T-helper 2 cell treated with Interferon-gamma antibody and Interleukin-4, amounts not matched to agents 5 μg/mL and 100 μg/mL, for 36 hours (primary cell): ENCODE measurements at places on chromosomes 7 and 10.
A peak's percentile ranks its signal among the peaks of the same experiment; 100 is the strongest.

DNA sequence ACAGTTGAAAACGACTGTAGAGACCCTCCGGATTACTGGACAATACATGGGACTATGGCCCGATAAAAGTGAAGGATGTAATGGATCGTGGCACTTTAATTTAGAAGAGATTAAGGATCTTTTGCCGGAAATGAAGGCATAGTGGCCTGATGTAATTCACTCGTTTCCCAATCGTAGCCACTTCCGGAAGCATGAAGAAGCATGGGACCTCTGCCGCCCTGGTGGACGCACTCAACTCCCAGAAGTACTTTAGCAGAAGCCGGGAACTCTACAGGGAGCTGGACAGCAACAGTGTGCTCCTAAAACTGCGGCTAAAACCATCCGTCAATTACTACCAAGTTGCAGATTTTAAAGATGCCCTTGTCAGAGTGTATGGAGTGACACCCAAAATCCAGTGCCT lies 59.6 kb upstream of the NUPR2 start:
- DNase-seq = no peak

DNA sequence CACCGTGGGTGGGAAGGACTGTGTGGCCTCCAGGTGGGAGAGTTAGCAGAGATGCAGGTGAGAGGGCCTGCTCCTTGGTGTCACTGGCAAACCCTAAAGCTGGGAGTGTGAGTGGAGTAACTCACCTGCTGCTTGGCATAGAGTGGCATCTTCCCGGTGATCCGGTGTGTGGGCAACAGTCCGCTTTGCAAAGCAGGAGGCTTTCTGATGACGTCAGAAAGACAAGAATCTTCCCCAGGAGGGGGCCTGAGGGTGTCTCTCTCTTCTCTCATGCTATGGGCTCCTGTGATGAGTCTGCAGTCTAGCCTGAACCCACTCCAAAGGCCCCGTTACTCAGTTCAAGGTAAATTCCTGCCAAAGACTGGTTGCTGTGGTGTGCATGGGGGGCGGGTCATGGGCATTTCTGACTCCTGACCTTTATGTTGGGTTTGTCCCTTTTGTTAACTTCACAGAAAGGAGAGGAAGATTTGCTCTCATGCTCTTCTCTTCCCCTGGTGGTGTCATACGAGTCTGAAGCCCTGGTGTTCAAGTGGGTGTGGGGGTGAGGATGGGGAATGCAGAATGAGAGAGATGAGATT lies 187.9 kb downstream of the GATA3 start:
- DNase-seq = peak; percentile 89

- no peak for DNase-seq
These were observed 886 bp downstream of the NSUN6 start for GRCh38 chr10:18650404-18650997.

DNA sequence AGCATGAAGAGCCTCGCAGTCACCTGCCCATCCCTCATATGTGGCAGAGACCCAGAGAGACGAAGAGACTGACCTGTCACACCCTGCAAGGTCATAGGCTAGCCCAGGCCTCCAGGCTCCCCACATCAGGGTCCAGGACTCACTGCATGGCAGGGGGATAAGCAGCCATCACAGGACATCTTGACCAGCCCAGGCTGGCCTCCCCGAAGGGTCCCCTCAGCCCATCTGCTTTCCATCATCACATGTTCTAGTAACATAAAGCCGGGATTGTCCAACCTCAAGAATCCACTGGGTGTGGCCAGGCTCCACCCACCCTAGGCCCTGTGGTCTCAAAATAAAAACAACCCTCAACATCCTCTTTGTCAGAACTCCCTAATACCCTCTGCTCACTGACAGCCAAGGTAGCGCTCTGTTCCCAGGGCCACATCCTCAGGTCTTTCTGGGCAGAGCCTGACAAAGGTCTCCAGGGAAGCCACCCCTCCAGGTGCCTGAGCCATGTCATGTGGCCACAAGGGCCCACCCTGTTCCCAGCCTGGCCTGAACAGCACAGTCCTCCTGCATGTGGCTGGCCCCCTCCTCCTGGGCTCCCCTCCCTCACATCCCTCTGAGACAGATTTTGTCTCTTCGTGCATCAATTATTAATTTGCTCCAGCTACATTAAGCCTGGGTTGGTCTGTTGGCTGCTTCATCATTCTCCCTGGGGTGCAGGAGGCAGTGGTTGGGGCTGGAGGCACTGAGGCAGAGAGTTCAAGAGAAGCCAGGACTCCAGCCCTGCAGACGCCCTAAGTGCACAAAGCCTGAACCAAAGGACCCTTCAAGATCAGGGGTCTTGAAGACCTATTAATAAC lies 131.8 kb upstream of the UNC5B start:
- no peak for DNase-seq

DNA sequence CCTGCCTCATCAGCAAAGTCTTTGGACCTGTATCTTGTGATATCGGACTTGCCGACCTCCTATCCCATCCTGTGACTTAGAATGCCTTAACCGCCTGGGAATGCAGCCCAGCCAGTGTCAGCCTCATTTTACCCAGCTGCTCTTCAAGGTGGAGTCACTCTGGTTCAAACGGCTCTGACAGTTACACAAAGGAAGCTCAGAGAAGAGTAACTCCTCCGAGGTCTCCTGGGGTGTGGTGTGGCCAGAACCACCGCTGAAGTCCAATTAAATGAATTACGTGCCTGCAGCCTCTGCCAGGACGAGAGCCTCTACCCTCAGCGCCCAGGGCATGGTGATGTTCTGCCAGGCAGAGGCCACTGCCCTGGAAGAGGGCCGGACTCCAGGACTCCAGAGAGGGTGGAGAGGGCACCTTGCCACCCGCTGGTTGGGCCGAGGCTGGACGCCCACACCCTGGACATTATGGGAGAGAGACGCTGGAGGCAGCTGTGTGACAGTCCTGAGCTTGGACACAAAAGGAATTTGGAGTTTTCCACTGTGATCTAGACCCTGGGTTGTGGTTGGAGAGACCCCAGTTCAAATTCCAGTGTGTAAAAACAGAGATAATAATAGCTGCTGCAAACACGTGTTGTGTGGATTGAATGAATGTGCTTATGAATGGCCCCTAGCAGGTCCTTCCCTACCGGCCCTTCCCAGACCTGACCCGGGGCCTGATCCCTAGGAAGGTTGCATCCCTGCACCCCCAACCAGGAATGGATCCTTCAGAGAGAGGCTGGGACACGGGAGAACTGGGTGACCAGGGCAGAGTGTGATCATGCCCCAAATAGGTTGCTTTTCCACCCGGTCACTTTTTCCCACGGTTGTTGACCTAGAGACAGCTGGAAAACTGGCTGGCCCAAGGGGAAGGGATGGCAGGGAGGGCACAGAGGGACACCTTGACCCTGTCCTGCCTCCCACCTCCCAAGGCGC lies 37.8 kb upstream of the FZD9 start:
- DNase-seq = no peak

DNA sequence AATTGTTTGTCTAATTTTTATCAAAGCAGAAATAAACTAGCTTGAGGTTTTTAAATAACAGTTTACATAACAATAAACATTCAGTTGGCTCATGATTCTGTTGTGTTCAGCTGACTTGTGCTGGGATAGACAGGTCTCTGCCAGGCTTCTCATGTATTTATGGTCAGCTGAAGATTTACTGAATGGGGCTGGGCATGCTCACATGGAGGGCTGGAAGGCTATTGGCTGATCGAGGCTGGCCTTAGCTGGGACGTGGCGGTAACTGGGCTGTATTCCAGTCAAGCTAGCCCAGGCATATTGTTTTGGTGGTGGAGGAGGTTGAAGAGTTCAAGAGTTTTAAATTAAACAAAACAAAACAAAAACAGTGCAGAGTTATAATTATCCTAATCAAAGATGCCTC lies 251.0 kb upstream of the MTPN start:
- DNase-seq = no peak

DNA sequence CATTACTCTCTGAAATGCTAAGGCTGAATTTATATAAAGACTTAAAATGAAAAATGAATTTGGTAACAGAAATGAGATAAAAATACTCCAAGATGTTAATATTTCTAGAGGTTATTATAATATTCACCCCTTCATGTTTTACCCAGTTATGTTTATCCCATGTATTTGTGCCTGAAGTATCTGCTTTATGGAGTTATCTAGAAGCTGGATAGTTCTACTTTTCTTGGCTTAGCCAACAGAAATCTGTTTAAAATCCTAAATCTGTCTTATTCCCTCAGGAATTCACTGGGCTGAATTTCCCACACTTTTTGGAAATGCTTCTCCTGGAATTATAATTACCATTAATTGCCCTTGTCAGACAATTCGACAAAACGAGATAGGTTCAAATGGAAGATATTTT lies 201.6 kb downstream of the THSD7A start:
- DNase-seq = no peak

- DNase-seq = no peak
These were observed 3.9 kb downstream of the UFSP1 start for GRCh38 chr7:100885440-100886141.

GRCh38 chr10:24844742-24845141 lies 107.7 kb downstream of the PRTFDC1 start:
- DNase-seq = no peak

DNA sequence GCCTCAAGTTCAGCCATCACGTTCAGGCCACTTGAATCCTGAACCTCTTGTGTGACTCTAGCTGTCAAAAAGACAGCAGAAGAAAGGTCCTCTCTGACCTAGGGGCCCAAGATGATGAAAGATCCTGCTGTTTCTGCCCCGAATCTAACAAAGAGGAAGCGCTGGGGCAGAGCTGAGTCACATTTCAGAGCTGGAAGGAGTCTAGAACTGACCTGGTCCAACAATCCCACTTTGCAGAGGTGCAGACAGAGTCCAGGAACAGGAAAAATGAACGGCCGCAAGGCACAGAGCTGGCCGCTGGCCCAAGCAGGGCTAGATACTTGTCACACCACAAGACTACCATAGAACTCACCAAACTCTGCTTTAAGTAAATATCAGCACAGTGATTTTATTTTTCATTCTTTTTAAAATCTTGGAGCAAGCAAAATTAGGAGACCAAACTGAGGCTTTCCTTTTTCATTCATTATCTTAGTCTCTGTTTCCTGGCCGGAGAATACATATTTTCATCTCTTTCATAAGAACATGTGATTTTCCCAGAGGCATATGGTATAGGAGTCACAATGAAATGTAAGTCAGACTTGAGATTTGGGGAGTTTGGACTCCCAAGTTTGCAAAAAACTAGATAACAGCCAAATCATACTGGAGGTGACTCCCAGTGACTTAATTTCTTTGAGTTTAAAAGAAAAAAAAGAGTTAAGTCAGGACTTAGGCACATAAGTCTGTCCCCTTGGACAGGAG lies 52.8 kb downstream of the CHST15 start:
- DNase-seq = no peak

GRCh38 chr10:122050811-122051210 lies 61.8 kb downstream of the TACC2 start:
- no peak for DNase-seq

GRCh38 chr10:60896033-60896432 lies 48.0 kb downstream of the RHOBTB1 start:
- DNase-seq = no peak

- no peak for DNase-seq
These were observed 250.4 kb downstream of the DNAJB6 start for GRCh38 chr7:157587051-157587804.

- DNase-seq = no peak
These were observed 646 bp downstream of the SERPINE1 start for GRCh38 chr7:101127460-101128039.

DNA sequence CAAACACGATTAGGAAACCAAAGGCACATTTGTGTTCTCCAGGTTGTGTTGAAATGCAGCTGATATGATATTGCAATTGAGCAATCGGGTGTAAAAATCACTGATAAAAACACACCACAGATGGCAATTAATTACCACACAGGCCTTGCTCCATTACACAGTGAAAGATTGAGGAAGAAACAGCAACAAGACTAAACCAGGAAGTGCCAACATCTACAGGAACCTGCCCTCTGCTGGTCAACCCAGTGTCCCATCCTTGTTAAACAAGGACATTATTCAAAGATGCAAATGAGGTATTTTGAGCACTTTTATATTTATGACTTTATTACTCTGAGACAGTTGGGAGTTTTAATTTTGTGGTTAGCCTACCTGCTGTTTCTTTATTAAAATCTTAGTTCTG lies 765.6 kb upstream of the GHITM start:
- no peak for DNase-seq

DNA sequence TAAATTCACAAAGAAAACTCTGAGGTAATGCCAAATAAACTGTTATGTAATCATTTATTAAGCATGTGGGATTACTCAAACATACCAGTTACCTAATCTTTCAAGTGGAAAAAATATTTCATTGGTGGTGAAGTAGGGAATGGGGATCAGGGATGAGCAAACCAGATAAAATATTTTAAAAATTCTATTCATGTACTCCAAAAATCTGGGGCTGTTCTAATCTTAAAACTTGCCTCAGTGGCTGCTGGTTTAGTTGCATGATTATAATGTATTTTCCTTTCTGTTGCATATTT lies 19.5 kb downstream of the LMOD2 start:
- DNase-seq = no peak

GRCh38 chr10:114876602-114877300 lies 55.2 kb downstream of the FHIP2A start:
- DNase-seq = peak; percentile 45

- DNase-seq = no peak
These were observed 76.4 kb upstream of the PIK3CG start for GRCh38 chr7:106788637-106789036.

- DNase-seq = no peak
These were observed 1037.1 kb downstream of the REEP3 start for GRCh38 chr10:64558094-64558835.

- no peak for DNase-seq
These were observed 23.7 kb downstream of the ZNF775 start for GRCh38 chr7:150402671-150403321.

DNA sequence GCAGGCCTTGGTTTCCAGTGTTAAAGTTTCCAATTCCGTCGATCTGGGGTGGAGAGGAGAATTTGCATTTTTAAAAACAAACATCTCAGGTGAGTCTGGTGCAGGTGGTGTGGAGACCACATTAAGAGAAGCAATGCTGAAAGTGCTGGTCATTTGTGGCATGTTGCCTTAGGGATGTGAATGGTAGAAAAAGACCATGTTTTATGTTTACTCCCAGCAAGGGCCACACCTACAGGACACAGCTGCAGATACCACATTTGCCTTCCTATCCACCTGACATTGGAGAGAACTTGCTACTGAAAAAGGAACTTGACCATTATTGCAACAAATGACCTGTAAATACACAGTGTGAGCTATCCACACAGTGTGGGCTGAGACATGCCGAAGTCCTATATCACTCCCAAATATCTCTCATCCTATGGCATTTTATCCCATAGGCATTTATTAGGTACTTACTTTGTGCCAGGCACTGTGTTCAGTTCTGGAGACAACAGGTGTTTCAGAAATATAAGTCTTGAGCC lies 183.1 kb downstream of the NRP1 start:
- no peak for DNase-seq

DNA sequence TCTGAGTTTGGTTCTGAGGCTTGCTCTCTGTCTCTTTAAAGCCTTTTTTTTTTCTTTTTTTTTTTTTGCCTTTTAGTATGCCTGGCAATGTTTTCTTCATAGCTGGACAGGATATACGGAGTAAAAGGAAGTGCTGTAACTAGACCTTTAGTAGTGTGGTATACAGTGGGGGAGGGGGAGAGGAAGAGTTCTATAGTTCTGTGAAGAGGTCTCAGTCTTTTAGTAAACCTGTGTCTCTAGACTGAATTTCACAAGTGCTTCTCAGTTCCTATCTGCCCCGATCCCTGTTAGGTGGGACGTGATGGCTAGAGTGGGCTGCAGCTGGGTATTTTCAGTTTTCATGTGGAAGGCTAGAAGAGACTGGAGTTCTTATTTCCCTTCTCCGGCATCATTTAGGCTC lies 3.1 kb upstream of the ABCC2 start:
- DNase-seq = no peak

GRCh38 chr10:48452879-48453412 lies 146.5 kb downstream of the MAPK8 start:
- no peak for DNase-seq
